ENCODE measurements at places on chromosomes 3 and 15.

DNA sequence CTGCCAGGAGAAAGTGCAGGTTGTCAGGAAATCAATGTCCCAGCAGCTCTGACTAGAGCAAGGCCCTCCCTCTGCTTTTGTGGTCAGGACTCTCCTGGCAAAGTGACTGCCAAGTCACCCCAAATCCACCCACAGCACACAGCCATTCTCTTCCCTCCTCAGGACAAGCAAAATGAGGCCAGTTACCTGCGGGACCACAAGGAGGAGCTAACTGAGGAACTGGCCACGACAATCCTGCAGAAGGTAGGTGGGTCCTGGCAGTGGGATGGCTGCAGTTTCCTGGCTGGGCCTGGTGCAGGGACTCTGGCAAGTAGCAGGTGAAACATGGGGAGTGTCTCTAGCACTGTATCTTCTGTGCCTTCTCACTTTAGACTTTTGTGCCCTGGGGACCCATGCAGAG, 142.5 kb upstream of the EIF1B start:
- no peak for DNase-seq

DNA sequence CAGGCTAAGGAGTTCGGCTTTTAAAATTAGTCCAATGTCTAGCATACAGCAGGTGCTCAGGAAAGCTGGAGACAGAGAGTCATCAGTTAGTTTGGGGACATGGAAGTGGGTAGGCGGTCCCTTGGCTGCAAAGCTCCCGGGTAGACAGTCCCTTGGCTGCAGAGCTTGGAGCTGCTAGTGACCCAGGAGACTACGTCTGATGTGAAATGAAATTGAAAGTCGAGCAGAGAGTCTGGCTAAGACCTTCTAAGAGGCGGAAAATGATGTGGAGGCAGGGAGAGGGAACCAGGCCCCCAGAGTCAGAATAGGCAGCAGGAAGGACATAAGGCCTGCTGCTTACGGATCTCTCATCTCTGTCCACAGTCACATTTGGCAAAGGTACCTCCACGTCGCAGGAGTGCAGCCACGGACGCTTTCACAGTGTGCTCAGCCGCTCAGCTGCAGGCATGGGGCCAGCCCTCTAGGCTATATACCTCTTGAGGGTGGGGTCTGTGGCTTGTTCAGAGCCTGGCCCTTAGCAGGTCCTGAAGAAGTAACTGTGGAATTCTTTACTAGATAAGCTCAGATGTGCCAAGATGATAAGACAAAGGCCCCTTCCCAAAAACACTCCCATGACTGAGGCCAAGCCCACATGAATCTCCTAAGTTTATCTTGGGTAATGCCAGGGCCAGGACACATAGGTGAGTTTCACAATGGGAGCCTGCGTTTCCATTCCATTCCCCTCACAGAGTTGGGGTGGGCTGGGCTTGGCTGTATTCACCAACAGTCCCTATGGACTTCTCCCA, 131.7 kb downstream of the XXYLT1 start:
- DNase-seq, result no peak

DNA sequence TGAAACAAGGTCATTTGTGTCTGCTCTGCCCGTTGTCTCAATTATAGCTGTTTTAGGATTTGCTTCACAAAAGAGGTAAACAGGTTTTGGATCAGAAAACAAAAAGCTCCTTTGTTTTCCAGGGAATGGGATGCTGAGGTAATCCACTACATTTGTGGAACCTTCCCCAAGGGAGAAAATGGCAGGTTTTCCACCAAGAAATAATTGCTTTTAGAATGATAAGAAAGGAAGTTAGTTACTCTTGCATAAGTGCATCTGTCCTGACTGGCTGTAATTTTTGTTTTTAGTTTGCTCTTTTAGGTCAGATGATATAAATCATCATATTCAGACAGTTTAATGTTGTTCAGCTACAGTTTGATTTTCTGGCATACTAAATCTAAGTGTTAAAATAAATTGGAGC, 198.5 kb upstream of the COL8A1 start:
- DNase-seq, result no peak

DNA sequence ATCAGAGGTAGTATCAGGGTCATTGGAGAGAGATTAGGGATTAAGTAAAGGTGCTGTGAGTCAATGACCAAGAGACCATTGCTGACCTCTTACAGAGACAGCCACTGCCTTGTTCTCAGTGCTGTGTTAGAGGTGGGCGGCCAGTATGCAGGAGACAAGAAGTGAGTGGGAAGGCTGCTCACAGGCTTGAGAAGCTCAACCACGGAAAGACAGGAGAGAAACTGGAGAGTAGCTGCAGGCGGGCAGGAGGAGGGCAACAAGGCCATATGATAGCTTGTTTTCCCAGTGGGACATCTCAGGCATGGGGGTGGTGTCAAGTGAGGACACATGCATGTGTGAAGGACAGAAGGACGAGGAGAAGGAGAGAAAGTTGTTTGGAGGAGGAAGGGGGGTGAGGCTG, 237.3 kb downstream of the PDCD6IP start:
- DNase-seq, result no peak

GRCh38 chr3:17639765-17640164, 102.7 kb downstream of the TBC1D5 start:
- no peak for DNase-seq

DNA sequence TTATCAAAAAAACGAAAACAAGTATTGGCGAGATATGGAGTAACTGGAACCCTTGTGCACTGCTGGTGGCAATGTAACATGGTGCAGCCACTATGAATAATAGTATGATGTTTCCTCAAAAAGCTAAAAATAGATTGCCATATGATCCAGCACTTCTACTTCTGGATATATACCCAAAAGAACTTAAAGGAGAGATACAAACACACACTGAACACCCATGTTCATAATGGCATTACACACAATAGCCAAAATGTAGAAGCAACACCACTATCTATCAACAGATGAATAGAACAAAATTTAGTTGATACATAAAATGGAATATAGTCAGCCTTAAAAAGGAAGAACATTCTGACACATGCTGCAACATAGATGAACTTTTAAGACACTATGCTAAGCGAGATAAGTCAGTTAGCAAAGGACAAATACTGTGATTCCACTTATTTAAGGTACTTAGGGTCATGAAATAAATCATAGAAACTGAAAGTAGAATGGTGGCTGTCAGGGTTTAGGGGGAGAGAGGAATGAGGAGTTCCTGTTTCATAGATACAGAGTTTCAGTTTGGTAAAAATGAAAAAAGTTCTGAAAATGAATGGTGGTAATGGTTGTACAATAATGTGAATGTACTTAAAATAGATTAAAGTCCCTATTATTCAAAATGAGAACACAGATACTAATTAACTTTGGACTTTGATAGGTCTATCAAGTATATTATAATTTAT, 59.4 kb upstream of the IMPG2 start:
- no peak for DNase-seq

DNA sequence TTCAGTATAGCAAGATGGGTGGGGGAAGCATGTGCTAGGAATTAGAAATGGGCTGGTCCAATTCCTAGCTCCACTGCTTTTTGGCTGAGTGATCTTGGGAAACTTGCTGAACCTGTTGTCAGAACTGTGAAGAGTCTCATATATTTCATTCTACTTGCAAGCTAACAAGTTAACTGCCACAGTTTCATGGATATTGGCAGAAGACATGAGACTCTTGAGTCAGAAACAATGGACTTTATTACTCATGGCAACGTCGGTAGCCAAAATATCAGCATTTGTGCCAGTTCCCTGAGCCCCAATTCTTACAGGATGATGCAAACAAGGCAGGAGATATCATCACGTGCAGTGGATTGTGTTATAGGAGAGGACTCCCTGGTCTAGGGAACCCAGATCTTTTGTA, 26.6 kb upstream of the PLAAT1 start:
- DNase-seq, result no peak

DNA sequence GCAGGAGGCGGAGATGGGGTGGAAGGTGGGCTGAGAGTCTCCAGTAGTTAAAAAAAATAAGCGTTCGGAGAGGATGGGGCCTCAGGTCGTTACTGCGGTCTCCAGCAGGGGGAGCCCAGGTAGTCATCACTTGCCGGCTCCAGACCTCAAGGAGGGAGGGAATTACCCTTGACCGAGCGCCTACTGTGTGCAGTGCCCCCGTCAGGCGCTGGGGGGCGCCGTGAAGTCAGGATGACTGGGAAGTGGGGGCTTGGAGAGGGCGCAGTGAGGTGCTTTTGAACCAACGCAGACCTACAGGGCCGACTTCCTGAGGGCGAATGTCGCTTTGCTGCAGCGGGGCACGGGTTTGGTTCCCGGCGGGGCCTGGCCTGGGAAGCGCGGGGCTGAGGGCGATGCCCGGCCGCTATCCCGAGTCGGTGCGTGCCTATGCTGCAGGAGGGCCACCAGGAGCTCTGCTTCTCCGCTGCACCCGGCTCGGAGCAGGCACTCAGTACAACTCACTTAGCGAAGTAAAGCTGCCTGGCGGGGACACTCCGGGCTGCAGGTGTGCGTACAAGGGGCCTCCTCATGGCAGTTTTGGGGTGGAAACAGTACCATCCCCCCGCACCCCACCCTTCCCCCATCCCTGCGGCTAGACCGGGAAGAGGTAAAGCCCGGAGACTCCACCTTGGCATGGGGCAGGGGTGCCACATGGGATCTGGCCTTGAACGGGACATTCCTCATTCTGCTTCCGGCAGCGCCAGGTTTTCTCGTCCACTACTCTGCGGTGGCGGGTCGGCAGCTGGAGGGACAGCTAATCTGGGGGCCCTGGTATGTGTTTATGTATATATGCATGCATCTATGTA, 79.8 kb downstream of the RHCG start:
- DNase-seq, result peak; percentile 37

DNA sequence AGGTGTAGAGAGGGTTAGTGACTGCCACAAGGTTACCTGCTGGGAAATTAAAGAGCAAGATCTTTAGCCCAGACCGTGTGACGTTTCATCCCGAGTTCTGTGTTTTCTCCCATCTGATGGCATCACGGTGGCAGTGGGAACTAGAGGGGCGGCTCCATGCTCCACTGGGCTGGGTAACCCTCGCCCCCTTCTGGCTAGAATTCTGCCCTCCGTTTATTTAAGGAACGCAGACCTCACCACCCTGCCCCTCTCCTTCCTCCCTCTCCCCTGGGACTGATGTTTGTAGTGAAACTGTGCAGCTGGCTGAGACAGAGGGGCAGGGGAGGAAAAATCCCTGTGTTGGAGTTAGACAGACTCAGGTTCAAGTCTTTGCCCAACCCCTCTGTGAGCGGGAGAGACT, 65.6 kb downstream of the ITGA11 start:
- DNase-seq, result no peak

- no peak for DNase-seq
These were observed 13.8 kb upstream of the OCA2 start for GRCh38 chr15:28112962-28113361.

DNA sequence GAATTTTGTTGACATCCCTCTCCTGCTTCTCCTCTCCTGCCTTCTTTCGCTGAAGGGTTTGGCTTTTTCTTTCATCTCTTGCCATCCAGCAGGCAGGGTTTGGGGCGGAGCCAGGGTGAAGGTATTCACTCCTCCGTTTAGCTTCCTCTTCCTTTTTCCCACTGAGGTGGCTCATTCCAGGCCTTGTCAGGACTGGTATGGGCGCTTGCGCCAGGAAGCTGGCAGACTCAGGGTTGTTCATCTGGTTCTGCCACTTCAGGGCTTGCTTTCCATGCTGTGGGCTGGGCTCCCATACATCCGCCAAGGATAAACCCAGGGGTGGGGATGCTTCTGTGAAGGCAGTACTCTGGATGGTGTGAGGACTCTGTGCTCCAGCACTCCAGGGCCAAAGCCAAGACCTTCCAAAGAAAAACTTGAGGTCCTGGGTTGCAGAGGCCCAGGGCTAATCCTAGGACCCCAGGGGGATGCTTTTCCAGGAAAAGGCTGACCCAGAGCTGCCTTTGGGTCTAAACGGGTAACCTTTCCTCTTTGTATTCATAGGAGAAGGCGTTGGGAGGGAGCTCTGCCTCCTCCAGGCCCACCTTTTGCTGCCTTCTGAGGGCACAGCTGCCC, 7.7 kb upstream of the AMOTL2 start:
- DNase-seq, result no peak

- no peak for DNase-seq
These were observed 76.2 kb downstream of the LARS2 start for GRCh38 chr3:45464336-45465170.

GRCh38 chr3:145243875-145244274, 917.1 kb downstream of the PLOD2 start:
- DNase-seq, result no peak

DNA sequence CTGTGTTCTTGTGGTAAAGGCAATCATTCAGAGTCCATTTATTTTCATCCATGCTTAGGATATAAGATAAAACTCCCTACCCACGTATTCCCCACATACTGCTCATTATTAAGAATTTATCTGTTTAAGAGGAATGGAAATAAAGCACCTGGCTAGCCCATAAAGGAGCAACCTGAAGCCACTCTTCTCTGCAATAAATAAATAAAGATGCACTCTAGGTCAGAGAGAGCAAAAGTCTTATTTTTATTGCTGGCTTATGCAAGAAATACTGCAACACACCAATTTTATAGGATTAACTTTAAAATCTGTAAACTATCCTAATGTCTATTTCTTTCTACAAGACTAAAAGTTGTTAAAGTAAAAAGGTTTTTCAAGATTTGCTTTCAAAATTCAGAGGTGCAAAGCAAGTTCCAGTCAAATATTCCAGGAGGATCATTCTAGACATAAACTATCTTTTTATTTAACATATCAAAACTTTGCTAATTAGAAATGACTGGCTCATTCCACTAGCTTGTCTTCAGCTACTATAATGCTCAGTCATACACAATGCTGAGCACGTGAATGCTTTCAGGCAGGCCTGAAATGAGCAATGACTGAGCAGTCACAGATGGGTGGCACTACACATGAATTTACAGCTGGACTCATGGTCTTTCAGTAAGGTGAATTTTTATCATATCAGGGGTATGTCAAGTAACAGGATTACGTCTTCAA, 7.1 kb downstream of the TJP1 start:
- no peak for DNase-seq

GRCh38 chr15:29268706-29269484, 727 bp downstream of the NSMCE3 start:
- no peak for DNase-seq

GRCh38 chr3:50138266-50139200, 16.6 kb upstream of the SEMA3F start:
- DNase-seq, result no peak

DNA sequence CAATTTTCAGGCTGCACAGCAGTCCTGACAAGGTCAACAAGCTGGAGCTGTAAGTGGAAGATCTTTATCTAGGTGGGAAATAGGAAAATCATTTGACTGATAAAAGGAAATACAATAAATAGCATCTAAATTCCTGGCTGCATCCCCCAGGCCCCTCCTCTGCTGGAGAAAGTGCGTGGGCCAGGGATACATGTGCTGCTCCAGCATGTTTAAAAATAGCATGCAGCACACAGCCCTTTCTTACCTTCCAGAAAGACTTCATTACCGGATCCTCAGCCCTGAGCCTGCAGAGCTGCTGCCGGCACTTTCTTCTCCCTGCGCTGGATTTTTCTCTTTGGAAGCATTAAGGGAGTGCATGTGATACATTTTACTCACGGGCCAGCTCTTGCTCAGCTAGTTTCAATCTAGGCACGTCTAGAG, 77.3 kb downstream of the HMG20A start:
- DNase-seq, result no peak

DNA sequence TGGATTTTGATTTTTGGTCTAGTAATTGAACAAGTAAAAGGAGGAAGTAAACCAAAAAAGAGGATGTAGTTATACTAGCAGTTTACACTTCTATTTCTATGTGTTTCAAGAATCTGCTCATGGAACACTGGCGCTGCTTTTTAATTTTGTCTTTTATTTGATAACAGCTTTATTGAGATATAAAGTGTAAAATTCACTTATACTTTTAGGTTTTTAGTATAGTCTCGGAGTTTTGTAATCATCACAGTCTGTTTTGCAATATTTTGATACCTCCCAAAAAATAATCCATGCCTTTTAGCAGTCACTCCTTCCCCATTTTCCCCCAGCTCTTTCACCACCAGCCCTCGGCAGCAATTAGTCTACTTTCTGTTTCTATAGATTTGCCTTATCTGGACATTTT, 18.0 kb downstream of the UBE2E2 start:
- no peak for DNase-seq

Measured in NCI-H1930 (cell line).